ENCODE measurements at places on chromosomes 2 and 18.

- DNase-seq: no peak
Measured at GRCh38 chr18:22466608-22467395, 49.1 kb upstream of the CTAGE1 start.

DNA sequence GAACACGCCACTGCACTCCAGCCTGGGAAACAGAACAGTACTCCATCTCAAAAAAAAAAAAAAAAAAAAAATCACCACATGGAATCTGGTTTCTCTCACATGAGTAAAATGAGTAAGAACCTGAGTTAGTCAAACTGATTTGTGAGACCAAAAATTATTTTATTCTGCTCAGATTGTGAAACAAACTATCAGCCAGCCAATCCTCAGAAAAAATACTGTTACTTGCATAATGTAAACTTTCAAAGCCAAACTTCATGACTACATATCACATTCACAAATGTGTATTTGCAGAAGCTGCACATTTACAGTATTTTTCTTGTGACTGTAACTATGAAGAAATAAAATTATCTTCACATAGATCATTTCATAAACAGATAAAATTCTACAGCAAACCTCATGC, 23.2 kb downstream of the SUMO1 start:
- DNase-seq: no peak

- DNase-seq: no peak
Measured at GRCh38 chr2:169073963-169074751, 4.8 kb downstream of the DHRS9 start.

- peak; percentile 86 for DNase-seq
Measured at GRCh38 chr2:264493-265468, at the start of gene ACP1. Gene ACP1 (plus strand): TSS chr2:264947. CDS start chr2:264965, 18 bp downstream.

- DNase-seq: no peak
Measured at GRCh38 chr2:236998758-236999157, 86.9 kb upstream of the COPS8 start.

DNA sequence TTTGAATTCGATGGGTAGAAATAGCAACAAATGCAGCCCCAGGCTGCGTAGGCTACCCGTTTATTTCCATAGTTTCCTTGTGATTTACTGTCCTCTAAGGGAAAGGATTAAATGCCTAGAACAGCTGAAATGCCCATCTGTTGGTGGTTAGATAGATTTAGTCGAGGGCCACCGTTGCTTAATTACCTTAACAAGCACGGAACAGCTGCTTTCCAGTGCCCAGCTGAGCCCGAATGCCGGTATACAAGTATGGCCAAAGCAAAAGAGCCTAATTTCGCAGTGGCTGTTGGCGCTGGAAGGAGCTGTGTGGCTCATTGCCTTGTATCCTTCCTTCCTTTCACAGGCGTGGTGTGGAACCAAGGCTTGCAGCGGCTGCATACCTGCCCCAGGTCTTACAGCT, 109.1 kb downstream of the CABLES1 start:
- no peak for DNase-seq

DNA sequence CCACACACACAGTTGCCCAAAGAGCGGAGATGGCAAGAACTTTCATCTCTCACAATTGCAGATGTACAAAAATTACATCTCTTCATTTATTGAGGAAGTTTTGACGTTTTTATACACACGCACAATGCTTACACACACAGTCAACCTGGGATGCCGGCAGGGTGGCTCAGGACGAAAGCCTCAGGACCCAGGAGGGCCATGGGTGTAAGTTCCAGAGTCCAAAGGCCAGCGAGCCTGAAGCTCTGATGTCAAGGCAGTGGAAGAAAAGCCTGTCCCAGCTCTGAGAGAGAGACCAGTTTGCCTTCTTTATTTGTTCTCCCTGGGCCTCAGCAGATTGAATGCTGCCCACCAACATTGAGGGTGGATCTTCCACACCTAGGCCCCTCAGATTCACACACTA, 10.1 kb downstream of the AMER3 start:
- DNase-seq: no peak

DNA sequence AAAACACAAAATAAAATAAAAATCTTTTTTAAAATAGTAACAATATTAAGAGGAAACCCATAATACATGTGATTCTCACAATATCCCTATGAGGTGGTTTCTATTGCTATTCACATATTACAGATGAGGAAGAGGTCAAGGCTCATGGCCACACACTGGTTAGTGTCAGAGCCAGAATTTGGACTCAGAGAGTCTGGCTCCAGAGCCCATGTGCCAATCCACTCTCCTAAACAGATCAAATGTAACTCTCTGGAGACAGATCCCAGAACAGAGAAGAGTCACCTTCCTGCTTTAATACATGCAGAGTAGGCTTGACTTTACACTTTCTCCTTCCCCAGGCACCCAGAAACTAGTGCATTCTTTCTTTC, 10.1 kb upstream of the SLC11A1 start:
- no peak for DNase-seq

DNA sequence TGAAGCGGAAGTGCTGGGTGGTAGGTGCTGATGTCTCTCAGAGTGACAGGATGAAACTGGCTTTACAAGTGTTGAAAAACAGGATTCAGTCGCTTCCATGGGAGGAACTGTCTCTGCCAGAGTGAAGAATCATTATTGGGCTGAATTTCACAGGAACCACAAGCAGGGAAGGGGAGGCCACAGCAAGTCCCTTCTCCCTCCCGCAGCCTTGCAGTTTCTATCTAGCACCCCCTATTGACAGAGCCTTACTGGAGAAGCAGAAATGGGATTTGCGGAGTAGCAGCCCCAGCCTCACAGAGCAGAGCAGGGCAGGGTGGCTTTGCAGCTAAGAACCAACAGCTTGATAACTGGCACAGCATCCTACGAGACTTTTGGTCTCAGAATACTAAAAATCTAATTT, 33.3 kb upstream of the RMP24 start:
- no peak for DNase-seq

- DNase-seq: no peak
Measured at GRCh38 chr2:150663143-150663542, 175.7 kb upstream of the RND3 start.

DNA sequence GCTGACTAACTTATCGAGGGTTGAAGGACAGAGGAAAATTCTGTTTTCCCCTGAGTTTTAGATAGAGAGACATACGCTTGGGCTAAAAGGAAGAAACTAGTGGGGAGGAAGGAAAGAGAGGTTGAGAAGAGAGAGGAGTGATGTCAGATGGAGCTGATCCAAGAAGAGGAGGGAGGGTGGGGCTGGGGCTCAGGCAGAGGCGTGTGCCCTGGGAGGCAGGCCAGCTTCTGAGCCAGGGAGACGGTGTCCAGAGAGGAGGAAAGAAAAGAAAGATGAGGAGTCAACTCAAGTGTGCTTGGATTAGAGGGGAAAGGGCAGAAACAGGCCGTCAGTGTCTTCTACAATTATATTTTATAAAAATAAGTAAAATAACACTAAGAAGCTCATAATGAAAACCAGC, 56.2 kb downstream of the EMILIN2 start:
- no peak for DNase-seq

DNA sequence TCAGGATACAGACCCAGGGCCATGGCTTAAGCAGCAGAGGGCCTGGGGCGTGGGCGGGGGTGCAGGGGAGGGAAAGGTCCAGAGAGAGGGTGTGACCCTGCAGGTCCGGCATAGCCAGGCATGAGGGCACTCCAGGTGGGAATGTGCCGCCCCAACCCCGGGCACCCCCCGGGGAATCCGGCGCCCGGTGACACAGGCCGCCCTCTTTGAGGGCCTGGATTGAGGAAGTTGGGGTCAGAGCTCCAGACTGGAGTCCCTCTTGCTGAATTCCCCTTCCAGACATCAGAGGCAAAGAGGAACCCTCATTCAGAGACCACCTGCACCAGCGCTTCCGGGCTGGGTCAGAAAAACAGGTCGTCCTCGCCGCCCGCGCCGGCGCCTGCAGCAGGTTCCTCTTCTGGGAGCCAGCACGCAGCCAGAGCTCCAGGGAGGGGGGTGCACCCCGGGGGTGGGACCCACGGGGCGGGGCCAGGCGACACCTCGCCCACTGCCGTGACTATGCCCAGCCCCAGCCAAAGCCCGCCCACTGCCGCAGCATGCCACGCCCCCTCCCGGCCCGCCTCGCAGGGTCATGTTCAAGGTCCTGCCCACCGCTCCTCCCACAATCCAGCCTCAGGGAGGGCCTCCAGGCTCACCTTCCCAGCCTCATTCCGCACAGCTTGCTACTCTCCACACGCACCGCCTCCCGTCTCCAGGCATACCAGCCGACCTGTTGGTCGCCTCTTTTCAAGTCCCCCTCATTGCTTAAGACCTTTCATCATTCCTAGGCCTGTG, 98.3 kb upstream of the ID2 start:
- peak; percentile 45 for DNase-seq

- DNase-seq: no peak
Measured at GRCh38 chr2:76506538-76506937, 795.8 kb upstream of the GCFC2 start.

DNA sequence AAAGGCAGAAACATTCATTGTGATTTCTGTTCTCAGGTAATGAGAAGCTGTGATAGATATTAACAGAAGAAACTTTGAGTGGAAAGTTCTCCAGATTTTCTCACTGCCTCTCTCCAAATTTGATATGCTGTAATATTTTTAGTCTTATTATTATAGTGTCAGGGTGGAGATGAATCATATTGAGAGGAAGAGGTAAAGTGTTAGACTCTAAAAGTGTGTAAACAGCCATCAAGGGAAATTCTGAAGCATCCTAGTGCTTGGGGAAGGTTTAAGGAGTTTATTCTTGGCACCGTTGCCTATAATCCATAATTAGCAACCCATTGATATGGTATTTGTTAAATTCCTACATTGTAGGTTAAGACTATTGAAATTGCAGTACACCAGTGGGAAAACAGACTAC, 104.7 kb upstream of the NABP1 start:
- DNase-seq: no peak

DNA sequence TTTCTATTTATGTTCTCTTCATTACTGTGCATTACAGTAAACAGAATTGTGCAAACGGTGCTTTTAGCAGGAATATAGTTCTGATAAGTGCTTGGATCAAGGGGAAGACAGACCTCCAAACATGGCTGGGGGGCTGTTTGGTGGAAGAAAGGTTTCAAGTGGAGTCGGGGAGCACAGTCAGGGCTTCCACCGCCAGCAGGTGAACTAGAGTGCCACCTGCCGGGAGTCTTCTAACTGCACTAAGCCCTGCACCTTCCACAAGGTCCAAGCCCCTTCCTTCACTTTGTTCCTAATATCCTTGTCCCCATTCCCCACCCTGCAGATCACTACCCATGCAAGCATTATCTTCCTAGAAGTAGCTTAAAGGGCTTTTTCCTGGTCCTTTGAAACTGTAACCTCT, 11.1 kb downstream of the ONECUT2 start:
- DNase-seq: no peak

DNA sequence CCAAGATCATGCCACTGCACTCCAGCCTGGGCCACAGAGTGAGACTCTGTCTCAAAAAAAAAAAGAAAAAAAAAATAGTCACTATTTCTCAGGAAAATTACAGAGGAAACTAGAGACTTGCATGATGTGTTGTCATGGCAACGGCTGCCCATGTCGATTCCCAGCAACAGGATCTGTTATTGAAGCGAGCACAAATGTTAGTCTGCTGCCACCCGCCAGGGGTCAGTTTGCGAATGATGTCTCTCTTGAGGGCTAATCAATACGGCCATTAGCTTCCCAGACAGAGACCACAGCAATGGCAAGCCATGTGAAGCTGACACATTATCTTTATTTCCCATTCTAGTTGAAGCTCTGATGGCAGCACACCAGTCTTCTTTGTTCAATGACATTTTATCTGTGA, 32.4 kb upstream of the ACYP2 start:
- DNase-seq: no peak

- no peak for DNase-seq
Measured at GRCh38 chr2:144096531-144096930, 423.4 kb downstream of the ZEB2 start.

GRCh38 chr2:74317701-74318100, 25.5 kb downstream of the SLC4A5 start:
- no peak for DNase-seq

DNA sequence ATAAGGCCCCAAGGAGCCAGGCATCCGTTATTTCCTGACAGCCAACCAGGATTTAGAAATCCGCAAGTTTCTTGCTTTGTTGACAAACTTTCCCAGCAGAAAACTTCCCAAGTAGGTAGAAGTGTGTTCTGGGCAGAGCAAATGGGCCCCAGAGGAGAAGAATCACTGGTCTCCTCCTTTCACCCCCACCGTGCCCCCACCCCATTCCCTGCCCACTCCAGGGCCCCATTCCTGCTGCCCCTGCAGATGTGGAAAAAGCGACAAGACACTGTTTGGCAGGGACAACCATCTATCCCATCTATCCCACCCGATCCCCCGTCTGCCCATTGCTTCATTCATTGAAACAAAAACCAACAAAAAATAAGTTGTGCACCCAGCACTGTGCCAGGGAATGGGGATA, 10.2 kb upstream of the FAHD2A start:
- DNase-seq: no peak
